ENCODE measurements at places on chromosomes 12 and 14. TPM values are rescaled to one million over a fixed set of nuclear protein-coding genes. Genes with fewer than 3 reads are reported as not detected.
A peak's percentile ranks its signal among the peaks of the same experiment; 100 is the strongest.

- no peak for DNase-seq
Observed at GRCh38 chr14:87705439-87705896, 287.5 kb downstream of the GALC start.

DNA sequence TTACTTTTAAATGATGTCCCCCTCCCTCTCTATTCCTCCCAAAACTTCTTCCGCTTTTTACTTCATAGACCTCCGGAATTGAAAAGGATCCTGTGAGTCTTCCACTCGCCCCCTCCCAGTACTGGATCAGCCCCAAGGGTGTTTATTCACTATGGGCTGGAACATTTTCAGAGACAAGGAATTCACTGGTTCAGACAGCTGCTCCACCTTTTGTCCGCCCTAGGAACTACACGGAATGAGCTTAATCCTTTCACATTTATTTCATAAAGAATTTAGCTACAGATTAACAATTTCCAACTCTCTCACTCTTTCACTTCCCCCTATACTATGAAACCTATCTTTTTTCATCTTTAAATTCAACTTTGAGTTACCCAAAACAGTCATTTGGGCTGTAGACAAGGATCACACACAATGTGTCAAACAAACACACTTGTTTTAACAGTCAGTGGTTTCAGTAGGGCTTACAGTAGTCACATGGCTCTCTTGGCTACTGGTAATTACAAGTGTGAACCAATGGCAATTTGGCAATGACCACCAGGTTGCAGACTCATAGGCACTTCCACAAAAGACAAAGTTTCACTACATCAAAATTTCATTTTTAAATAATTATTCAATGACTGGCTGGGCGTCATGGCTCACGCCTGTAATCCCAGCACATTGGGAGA, 20.6 kb downstream of the CNIH1 start:
- no peak for DNase-seq

- DNase-seq, result no peak
Observed at GRCh38 chr12:68290126-68290525, 36.7 kb upstream of the IL22 start.

GRCh38 chr12:11412731-11413130, 17.4 kb upstream of the PRB2 start:
- no peak for DNase-seq

- no peak for DNase-seq
Observed at GRCh38 chr14:95460647-95461478, 55.6 kb downstream of the SYNE3 start.

- DNase-seq, result no peak
Observed at GRCh38 chr12:124008595-124008994, 35.6 kb downstream of the ZNF664 start.

- DNase-seq, result no peak
Observed at GRCh38 chr12:114783089-114783618, 99.2 kb upstream of the TBX3 start.

DNA sequence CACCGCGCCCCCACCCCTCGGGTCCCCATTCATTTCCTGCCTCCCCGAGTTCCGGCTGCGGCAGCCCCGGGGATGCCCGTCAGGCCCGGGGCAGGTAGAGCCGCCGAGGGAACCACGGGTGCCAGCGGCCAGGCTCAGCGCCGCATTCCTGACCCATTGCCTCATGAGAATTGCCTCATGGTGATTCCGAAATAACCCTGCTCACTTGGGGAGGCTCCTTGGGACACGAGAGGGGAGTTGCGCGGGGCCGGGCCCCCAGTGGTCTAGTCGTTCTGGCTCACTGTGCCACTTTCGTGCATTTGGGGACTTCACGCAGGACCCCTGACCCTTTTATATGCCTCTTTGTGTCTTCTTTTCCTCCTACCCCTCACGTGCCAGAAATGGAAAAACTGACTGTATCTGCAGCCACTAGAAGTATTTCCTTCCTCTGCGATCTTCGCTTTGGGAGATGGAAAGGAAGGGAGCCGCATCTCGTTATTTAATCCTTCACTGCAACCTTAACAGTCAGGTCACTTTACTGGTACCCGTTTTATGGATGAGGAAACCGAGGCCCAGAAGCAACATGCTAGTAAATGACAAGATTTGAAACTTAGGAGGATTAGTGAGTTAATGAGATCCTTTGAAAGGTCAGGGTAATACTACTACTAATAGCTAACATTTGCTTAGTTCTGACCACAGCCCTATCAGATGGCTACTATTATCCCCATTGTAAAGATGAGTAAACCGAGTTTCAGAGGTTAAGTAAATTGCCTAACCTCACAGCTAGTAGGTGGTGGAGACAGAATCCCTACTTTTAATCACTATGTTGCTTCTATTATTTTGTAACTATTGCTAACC, 768 bp downstream of the PTPN11 start:
- DNase-seq, result peak; percentile 77

GRCh38 chr14:34364201-34364600, 97.8 kb downstream of the SPTSSA start:
- DNase-seq, result no peak

DNA sequence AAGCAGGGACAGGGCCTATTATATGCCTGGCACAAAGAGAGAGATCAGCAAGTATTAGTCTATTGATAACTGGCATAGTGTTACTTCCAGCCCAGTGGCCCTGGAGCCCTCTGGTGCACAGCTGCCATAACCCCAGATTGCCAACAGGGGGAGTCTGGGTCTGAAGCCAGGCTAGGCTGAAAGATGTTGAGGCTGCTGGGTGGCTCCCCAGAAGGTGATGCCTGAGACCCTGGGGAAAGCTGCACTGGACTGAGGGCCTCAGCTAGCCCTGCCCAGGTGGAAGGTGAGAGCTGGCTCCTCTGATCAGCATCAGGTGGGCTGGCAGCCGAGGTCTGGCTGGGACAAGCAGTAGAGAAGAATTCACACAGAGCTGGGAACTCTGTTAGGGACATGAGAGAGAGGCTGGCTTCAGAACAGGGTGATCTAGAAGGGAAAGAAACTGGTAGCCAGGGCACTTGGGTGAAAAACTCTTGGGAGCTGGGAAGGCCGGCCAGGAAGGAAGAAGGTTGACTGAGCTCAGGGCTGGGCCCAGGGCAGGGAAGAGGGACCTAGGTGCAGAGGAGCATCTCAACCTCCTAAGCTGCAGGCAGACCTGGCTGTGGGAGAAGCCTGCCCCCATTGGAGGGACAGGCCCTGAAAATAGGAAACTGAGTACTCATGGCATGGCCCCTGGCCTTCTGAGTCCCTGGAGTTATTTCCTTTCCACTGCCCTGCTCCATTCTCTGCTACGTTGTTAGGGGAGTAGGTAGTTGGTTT, 3.9 kb downstream of the GZMH start:
- no peak for DNase-seq

- DNase-seq, result no peak
Observed at GRCh38 chr14:24081739-24082211, 10.4 kb downstream of the CPNE6 start.

DNA sequence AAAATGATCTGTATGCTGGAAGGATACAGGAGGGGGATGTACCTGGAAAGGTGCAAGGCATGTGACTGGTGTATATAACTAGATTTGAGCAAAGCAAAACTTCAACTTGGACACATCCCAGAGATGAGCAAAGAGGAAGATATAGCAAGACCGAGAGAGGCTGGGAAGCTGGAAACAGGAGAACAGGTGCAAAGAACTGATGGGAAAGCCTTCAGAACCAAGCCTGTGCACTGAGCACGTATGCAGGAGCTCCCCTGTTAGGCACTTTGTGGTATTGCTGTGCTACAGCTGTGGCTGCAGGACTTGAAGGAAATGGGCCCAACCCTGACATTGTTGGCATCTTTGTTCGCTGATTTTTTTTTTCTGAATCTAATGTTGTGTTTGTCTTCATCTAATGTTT, 120.7 kb upstream of the PWP1 start:
- DNase-seq, result no peak

DNA sequence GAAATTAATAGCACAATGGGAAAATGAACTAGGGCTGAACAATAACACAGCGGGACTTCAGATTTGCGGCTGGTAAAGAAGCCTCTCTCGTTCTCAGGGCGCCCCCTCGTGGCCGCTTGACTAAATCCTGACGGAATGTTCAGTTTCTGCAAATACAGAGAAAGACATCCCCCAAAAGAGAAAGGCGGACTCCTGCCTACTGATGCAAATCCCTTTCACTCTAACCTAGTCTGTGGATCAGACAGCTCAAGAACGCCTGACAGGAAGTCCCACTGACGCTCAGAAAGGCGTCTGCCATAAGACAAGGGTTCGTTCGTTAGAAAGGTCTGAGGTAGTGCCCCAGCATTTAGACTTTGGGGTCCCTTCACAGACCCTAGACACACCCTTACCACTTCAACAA, 2.5 kb downstream of the NUAK1 start:
- DNase-seq, result peak; percentile 92

DNA sequence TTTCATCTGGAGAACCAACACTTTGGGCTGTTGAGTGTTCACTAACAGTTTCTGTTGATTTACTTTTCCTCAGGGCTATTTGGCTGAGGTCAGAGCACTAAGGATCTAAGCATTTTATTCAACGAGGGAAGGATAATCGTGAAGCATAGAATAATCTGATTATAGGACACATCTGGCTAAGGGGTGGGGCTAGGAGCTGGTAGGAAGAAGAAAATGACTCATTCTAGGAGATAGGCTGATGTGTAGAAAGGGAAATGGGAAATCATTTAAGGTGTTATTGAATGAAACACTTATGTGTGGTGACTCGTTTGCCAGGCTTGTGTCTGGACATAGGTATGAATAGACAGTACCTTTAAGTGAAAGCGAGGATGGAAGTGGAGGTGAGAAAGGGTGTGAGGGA, 167.2 kb downstream of the ETNK1 start:
- DNase-seq, result no peak

DNA sequence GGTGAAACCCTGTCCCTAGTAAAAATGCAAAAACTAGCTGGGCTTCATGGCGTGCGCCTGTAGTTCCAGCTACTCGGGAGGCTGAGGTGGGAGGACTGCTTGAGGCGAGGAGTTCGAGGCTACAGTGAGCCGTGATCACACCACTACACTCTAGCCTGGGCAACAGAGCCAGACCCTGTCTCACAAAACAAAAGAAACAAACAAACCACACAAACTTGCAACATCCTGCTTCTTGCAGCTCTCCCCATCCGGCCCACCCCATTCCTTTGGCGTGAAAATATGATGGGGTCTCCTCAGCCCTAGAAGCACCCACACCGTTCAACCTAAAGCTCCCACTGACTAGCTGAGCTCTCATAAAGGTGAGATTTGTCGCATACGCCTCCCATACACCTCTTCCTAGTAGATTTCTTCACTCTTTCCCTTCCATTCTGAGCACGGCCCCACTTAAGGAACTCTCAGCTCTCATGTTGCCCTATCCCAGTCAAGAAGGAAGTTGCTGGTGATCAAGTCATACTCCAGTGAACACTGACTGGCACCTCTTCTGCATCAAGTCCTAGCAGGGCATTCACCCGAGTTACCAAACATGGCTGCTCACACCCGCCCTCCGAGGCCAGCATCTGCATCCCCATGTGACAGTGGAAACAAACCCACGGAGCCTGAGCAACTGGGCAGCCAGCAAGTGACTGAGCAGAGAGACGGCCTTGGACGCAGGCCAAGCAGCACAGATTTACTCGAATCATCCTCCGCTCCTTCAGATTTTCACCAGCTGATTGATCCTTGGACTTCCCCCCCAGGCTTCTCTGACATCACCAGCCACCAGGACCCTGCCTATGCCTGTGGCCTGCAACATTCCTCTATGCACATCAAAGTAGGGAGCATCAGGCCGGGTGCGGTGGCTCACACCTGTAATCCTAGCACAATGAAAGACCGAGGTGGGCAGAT, 18.9 kb upstream of the CD27 start:
- no peak for DNase-seq

GRCh38 chr12:104569346-104570173, 112.8 kb downstream of the CHST11 start:
- DNase-seq, result no peak

DNA sequence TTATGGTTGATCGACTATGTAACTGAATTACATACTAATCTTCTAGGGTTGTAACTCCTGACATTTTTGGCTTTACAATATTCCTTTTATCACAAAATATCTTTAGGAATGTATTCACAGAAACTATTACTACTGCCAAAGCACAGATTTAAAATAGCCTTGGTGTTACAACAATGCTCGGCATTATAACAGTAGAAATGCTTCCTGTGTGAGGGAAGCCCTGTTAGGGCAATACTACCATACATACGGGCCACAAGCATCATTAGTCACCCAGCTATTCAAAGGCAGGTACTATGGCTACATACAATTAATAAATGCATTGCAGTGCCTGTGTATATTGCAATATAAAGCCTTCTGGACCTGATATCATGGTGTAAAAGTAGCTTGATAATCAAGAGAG, 517.8 kb downstream of the C12orf50 start:
- no peak for DNase-seq

- DNase-seq, result no peak
Observed at GRCh38 chr14:68741839-68742470, 50.9 kb downstream of the ZFP36L1 start.

- DNase-seq, result no peak
Observed at GRCh38 chr12:52740584-52740983, 36.6 kb downstream of the KRT76 start.

DNA sequence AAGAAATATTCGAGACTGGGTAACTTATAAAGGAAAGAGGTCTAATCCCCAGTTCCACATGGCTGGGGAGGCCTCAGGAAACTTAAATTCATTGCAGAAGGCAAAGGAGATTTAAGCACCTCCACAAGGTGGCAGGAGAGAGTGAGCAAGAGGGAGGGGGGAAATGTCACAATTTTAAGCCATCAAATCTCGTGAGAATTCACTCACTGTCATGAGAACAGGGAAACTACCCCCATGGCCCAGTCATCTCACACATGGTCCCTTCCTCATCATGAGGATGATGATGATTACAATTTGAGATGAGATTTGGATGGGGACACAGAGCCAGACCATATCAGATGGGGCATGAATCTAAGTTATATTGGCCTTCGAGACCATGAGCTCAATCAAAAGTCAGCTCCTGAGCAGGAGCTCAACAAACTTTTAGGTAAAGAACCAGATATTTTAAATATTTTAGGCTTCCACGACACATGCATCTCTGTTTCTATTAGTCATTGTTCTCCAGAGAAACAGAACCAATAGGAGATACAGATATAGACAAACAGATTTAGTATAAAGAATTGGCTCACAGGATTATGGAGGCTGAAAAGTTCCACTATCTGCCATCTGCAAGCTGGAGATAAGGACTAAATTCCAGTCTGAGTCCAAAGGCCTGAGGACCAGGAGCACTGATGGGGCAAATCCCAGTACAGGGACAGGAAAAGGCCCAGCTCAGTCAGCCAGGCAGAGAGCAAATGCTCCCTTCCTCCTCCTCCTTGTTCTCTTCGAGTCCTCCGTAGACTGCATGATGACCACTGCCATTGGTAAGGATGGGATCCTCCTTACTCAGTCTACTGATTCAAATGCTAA, 24.9 kb downstream of the DGLUCY start:
- no peak for DNase-seq

The YARS2 gene
- total RNA-seq, result 9.7 TPM

The NTN4 gene
- 74.5 TPM for total RNA-seq

The CLEC4E gene
- 1.4 TPM for total RNA-seq

The TAMALIN gene
- 20.3 TPM for total RNA-seq

The ATL1 gene
- total RNA-seq, result 1.1 TPM

The ZNF891 gene
- total RNA-seq, result 1.2 TPM

The ADCK1 gene
- 8.7 TPM for total RNA-seq

The FITM1 gene
- 129 TPM for total RNA-seq

The BCL7A gene
- total RNA-seq, result 15.8 TPM

Data from Right ventricle myocardium inferior (tissue), 1 donor.